ENCODE measurements at places on chromosomes 3 and 15.

- DNase-seq, result no peak
These were observed 179.6 kb downstream of the NSMCE3 start for GRCh38 chr15:29089731-29090616.

DNA sequence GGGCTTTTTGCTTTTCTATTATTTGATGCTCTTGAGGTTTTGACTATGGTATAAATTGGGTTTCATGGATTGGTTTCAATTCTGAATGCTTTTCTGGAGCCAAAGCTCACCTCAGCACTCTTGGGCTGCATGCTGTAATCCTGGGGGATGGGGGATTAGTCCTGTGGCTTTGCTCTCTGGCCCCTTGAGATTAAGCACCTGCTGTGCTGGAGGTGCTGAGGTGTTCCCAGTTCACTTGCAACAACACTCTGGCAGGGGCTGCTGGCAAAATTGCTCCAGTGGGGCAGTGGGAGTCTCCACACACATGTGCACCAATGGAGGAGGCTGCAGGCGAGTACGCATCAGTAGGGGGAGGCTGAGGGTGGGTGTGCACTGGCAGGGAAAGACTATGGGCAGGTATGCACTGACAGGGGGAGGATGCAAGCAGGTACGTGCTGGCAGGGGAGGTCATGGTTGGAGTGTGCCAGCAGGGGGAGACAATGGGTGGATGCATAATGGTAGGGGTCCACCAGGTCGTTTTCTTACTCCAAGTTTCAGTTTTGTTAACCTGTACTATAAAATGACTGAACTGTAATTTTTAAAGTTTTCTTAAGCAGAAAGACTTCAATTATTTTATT is 489.2 kb downstream of the FGF12 start:
- no peak for DNase-seq

- no peak for DNase-seq
These were observed 250.5 kb upstream of the RORA start for GRCh38 chr15:61479613-61480012.

DNA sequence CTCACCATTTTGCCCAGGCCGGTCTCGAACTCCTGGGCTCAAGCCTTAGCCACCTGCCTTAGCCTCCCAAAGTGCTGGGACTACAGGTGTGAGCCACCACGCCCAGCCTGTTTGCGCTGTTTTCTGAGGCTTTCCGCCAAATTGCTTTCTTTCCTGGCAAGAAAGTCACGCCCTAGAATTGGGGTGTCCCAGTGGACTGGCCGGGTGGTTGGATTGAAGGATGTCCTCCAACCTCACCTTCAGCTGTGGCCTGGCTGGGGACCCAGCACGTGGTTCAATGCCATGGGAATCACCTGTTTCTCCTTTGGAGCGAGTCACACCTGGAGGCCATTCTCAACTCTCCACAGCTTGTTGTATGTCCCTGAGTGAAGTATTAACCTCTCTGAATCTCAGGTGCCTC is 5.8 kb upstream of the ANKDD1A start:
- DNase-seq, result no peak

DNA sequence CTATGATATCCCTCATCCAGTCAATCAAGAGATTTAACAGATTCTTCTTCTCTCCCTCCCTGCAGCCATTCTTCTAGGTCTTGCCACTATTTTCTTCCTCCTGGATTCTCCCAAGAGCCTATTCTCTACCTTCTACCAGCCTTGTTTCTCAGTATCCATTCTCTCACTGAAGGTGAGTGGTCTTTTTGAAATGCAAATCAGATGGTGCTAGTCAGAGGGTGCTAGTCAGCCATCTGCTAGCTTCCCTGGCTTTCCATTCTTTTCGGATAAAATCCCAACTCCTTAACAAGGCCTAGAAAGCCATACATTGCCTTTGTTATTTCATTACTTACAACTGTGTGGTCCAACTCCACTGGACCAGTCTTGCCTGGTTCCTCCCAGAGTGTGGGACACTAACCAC is 734.3 kb upstream of the CFAP20DC start:
- DNase-seq, result no peak

DNA sequence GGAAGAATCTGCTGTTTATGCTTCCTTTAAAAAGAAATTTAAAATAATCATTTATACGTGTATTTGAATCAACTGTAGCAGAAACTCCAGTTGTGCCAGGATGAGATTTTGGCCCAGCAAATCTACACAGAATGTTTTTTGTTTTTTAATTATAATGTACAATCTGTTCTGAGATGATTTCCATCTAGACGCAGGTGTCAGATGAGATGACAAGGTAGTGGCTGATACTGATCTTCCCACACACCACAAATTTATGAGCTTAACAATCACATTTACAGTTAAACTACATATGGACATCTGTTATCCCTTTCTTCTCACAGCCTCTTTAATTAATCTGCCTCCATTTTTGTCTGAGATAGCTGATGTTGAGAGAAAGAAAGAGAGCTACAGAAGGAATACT is 23.6 kb downstream of the DCLK3 start:
- DNase-seq, result no peak

DNA sequence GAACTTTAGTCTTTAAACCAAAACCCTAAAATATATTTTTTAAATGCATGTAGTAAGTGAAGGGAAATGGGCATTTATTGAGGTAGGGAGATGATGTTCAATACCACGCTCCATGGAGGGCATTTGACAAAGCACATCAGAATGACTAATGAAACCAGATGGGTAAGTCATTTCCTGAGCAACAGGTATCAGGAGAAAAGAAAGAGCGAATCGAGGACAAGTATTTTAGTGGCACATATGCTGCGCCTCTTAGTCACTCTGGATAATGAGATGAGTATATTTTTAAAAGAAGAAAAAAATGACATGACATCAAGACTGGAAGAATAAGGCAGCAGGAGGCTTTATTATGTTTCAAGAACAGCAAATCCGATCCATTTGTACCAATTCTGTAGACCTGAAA is 129.0 kb upstream of the ARHGEF3 start:
- DNase-seq, result no peak

- DNase-seq, result no peak
These were observed 540.8 kb downstream of the FGF12 start for GRCh38 chr3:192186498-192186897.

GRCh38 chr3:125381743-125382142 is 6.6 kb upstream of the ZNF148 start:
- DNase-seq, result no peak

DNA sequence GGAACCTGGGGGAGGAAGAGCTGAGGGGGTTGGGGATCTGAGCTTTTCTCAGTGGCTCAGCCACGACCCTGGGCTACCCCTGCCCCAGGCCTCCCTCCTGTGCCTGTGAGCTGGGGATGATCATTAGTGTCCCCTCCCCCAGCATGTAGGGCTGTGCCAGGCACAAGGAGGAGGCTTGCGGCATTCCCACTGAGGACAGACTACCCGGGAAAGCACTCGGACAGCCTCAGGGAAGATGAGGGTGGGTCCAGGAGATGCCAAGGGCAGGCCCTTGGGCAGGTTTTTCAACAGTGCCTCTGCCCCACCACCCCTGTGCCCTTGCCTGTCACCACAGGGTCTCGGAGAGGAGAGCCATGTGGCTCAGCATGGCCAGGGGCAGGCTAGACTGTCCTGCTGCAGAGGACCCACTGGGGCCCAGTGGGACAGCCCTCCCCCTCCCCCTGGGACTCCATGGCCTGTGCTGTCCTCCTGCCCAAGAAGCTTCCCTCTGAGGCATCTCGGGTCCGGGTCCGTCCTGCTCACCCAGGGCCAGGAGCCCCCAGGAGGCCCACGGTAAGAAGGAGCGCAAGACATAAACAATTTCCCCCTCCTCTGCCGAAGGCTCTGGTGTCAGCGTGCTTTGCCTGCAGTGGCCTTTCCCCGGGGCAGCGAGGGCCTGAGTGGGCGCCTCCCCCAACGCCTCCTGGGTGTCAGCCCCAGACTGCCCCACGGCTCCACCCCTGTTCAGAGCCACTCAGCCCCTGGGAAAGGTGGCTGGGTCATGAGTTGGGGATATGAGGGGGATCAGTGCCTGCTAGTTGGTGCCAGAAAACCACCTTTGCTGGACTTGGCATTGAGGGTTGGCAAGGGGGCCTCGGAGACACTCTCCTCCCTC is 192.5 kb downstream of the GOLGA6L6 start:
- no peak for DNase-seq

GRCh38 chr3:114745322-114746240 is 401.5 kb downstream of the ZBTB20 start:
- DNase-seq, result no peak

DNA sequence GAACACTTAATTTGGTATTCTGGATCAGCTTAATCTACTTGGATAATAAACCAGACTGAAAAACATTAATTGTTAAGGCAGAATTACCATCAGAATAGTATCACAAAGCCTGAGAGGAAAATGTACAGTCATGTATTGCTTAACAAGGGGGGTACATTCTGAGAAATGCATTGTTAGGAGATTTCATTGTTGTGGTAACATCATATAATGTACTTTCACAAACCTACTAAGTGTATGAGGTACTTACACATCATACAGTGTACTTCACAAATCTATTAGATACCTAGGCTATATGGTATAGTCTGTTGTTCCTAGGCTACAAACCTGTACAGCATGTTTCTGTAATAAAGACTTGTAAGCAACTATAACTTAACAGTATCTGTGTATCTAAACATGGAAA is 68.2 kb downstream of the NBEAL2 start:
- peak; percentile 6 for DNase-seq

GRCh38 chr3:37240170-37240945 is 66.0 kb upstream of the LRRFIP2 start:
- no peak for DNase-seq

DNA sequence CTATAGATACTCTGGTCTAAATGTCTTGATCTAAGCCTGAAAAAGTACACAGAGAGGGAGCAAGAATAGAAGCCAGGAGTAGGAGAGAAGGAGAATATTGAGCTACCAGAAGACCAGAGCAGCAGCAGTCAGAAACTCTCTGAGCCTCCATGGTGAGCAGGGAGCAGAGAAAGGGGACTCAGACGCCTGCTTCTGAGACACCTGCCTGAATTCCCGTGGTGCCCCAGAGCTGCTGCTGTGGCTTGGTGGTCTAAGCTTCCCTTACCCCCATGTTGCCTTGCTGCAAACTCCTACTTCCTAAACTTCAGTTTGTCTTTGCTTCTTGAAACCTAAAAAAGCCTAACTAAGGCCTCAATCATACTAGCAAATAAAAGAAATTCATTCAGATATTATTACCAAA is 94.9 kb upstream of the STRIT1 start:
- no peak for DNase-seq

DNA sequence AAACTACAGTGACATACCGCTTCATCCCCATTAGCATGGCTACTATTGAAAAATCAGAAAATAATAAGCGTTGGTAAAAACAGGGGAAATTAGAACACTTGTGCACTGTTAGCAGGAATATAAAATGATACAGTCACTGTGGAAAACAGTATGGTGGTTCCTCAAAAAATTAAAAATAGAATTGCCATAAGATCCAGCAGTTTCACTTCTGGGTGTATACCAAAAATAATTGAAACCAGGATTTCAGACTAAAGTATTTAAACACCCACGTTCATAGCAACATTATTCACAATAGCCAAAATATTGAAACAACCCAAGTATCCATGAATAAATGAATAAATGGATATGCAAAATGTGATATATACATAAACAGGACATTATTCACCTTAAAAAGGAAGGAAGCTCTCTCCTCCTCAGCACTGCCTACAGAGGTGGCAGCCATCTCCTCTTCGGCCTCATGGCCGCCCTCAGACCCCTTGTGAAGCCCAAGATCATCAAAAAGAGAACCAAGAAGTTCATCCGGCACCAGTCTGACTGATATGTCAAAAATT is 34.1 kb downstream of the NGLY1 start:
- DNase-seq, result peak; percentile 64

DNA sequence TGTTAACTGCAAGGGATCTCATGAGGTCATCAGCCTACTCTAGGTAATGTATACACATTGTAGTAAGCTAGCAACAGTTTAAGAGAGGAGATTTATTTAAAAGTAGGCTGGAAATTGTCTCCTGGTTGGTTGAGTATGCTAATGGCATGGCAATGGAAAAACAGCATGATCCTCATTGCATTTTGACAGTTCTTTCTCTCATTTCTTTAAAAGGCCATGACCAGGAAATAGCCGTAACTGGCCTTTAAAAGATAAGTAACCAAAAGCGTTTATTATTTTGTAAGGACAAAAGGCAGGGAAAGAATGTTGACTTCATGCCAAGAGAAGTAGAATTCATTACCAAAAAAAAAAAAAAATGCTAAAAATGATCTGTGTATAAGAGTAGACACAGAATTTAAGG is 310.3 kb downstream of the FGF12 start:
- DNase-seq, result no peak

GRCh38 chr3:108073764-108074431 is 16.9 kb downstream of the CD47 start:
- DNase-seq, result no peak

DNA sequence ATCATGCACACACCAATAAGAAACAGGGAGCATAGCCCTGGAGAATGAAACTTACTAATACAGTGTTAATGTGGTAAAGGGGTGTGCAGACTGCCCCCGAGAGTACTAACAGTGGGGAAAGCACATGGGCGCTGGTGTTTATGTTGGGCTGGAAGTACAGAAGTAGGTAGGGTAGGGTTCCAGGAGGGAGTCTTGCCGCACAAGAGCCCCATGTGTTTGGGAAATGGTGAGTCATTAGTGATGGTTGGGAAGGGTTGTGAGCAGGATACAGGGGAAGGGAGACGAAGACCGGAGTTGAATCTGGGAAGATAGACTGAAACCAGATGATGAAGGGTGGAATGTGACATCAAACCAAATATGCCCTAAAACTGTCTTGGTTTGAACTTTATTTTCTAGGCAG is 117.1 kb downstream of the THSD4 start:
- DNase-seq, result no peak
